Stimulated activated CD4-positive, alpha-beta T cell treated with anti-CD3 and anti-CD28 coated beads, Interleukin-4, amount 100 ng/mL, for 4 hours (primary cell): ENCODE measurements at places on chromosomes 11 and 22.

- DNase-seq, result no peak
These were observed 29.4 kb downstream of the TUB start for GRCh38 chr11:8110396-8110795.

DNA sequence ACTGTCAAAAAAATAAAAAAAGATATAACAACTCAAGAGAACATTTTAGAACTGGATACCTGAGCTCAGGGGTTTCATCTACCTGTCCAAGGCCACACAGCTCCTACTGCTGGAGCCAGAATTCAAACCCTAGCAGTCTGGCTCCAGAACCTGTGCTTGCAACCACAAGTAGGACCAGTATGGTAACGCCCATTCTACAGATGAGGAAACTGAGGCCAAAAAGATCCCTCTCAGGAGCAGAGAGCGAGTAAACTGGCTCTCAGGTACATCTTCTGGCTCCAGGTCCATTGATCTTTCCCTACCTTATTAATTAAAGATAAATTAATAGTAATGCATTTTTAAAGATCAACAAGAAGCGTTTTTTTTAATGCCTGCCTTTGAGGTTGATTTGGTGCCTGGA lies 19.2 kb downstream of the P2RX3 start:
- no peak for DNase-seq

- no peak for DNase-seq
These were observed 37.7 kb downstream of the EIF4ENIF1 start for GRCh38 chr22:31451709-31452571.

GRCh38 chr11:17924713-17925112 lies 88.1 kb downstream of the SERGEF start:
- DNase-seq, result no peak

GRCh38 chr11:4059424-4059823 lies 35.2 kb upstream of the RRM1 start:
- DNase-seq, result no peak

DNA sequence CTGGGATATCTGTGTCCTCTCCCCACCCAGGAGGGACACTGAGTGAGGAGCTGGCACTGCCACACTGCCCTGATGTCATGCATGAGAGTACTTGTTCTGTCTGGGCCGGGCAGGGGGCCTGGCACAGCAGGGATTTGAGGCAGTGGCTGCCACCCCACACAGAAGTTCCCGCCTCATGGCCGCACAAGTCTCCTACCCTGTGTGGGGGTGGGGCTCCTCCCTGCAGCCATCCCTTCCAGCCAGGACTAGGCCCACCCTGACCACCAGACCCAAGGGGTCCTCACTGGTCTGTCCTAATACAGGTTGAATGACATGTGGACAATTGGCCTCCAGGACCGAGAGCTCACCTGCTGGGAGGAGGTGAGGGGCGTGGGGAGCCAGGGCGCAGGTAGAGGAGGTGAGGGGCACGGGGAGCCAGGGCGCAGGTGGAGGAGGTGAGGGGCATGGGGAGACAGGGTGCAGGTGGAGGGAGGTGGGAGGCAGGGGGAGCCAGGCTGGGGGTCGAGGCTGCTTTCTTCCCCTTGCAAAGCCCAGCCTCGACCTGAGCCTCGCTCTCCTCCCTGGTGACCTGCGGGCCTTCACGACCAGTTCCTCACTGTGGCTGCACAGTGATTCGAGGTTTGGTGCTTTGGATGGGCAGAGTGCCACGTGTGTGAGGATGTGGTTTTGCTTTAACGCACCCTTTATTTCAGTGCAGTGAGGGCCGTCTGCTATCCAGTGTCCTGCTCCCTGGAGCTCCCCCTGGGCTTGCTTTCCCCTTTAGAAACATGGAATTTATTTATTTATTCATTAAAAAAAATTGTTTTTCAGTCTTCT lies 7.4 kb downstream of the LZTR1 start:
- DNase-seq, result no peak

GRCh38 chr11:94657629-94658028 lies 90.5 kb downstream of the PIWIL4 start:
- no peak for DNase-seq

- no peak for DNase-seq
These were observed 478 bp upstream of the CD248 start for GRCh38 chr11:66317322-66317722.

- DNase-seq, result no peak
These were observed 24.4 kb upstream of the HSPA8 start for GRCh38 chr11:123086305-123086704.

DNA sequence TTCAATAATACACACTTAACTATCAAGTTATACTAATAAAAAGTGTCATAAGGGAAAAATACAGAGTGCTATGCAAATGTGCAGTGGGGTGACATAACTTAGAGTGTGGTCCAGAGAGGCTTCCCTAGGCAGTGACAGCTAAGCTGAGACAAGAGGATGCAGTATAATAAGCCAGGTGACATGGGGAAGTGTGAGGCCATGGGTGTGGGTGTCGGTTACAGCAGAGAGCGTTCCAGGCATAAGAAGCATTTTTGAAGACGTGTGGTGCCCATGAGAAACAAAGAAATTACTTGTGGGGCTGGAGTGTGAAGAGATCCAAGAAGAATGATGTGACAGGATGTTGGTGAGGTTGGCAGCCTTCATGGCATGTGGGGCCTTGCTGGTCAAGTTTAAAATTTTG lies 78.1 kb upstream of the PICALM start:
- DNase-seq, result no peak

DNA sequence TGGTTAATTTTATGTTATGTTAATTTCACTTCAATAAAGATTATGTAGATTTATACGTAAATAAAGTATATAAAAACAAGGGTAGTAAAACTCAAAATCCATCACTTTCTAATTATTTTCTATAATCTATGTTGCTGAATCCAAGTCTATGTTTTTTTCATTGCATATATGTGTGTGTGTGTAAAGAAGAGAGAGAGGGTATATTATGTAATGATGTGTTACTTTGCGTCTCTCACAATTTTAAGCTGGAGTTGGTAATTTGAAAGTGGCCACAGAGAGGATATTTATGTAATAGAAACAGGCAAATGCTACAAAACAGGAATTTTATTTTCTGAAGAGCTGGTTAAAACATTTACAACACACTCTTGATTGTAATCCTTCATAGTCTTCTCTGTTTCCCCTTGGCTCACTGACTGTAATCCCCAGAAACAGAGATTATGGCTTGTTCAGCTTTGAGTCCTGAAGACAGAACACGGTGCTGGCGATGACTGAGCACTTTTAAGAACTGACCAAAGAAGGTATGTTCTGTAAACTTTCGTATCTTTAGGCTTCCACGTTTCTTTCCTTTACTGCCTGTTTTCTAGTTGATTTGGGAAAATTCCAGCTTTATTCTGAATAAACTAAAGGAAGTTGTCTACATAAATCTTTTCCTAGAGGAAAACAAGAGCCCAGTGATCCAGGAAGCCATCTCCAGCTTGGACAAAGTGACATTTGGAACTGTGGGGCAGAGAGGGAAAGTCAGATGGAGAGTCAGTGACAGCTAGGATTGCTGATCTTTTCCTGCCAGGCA lies 43.6 kb downstream of the OR2AG2 start:
- DNase-seq, result no peak

GRCh38 chr11:31879681-31880080 lies 68.6 kb upstream of the PAX6 start:
- DNase-seq, result no peak

DNA sequence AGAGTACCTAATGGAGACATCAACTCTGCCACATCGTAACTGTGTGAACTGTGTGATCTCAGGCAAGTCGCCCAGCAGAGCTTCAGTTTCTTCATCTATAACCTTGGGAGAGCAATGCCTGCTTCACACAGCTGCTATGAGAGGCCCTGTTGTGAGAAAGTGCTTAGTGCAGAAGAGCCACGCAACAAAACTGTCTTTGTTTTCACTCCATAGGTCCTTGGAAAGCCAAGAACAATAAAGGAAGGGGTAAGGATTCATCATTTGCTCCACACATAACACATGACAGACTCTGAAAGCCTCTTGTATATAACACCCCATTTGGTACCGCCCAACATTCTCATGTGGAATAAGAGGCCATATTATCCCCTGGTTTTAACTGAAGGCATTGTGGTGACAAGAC lies 231.9 kb upstream of the ISX start:
- no peak for DNase-seq

- no peak for DNase-seq
These were observed 39.2 kb downstream of the APOL1 start for GRCh38 chr22:36291831-36292740.
